CD14-positive monocyte (primary cell): ENCODE measurements at places on chromosomes 4 and X.

DNA sequence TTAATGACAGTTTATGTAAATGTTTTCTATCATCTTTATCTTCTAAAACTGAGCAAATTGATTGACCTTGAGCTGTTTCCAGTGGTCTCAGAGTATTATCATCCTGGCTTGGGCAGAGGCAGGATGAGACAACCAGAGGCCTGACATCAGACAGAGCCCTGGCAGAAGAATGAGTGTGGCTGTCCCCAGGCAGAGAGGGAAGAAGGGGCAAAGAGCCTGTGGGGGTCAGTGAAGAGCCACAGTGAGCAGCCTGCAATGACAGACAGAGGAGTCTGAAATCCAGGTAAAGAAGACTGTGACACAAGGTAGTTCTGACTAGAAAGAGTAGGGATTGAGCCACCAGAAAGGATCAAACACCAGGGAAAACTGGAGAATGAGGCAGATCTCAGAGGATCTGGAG lies 182.4 kb upstream of the ARSJ start:
- no peak for DNase-seq

- no peak for DNase-seq
Observed at GRCh38 chr4:130468340-130468739, 1372.4 kb downstream of the C4orf33 start.

- no peak for DNase-seq
Observed at GRCh38 chrX:78181307-78181706, 41.9 kb upstream of the TAF9B start.

- DNase-seq: peak; percentile 86
Observed at GRCh38 chr4:140153718-140154571, at the start of gene MAML3. Gene MAML3 (minus strand): TSS chr4:140154184. CDS start chr4:140153327, 857 bp downstream.

GRCh38 chr4:55074386-55074785 lies 51.0 kb downstream of the KDR start:
- no peak for DNase-seq

DNA sequence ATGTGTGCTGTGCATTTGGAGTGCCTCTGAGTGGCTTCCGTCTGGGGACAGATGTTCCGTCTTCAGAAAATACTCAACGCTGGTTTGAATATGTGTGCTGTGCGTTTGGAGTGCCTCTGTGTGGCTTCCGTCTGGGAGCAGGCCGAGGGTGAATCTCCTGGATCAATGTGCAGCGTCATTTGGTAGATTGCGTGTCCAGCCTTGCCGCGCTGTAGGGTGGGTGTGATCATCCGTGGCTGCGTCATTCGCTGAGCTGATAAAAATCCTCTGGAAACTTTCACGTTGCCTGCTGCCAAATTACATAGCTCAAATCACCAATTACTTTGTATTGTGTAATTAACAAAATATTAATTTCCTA lies 12.1 kb downstream of the UVSSA start:
- DNase-seq: no peak
